Lower leg skin (tissue), 4 donors: ENCODE measurements at places on chromosomes 4 and X. TPM values are rescaled to one million over a fixed set of nuclear protein-coding genes. Genes with fewer than 3 reads are reported as not detected.

The NEUROG2 gene
- total RNA-seq: not detected

The ESX1 gene
- total RNA-seq: not detected

The EREG gene
- total RNA-seq: 36.5 TPM

The DNAAF6 gene
- total RNA-seq: not detected

The TBC1D9 gene
- 5.7 TPM for total RNA-seq

The TRIM2 gene
- total RNA-seq: 17.7 TPM

The DDIT4L gene
- total RNA-seq: 1.3 TPM

The UCP1 gene
- total RNA-seq: not detected

The IGSF1 gene
- not detected for total RNA-seq

The TECRL gene
- not detected for total RNA-seq

The INTU gene
- total RNA-seq: 8.1 TPM

The SH3RF1 gene
- total RNA-seq: 13.0 TPM

The SLC9B1 gene
- total RNA-seq: 0.34 TPM

The HDX gene
- total RNA-seq: 0.42 TPM

The QRFPR gene
- total RNA-seq: not detected

The SATL1 gene
- not detected for total RNA-seq

The AWAT2 gene
- 10.8 TPM for total RNA-seq

The AKAP17A gene
- 67.2 TPM for total RNA-seq

The HPSE gene
- 9.8 TPM for total RNA-seq

The MCTS1 gene
- total RNA-seq: 23.7 TPM

The SHROOM2 gene
- 9.6 TPM for total RNA-seq

The ATP1B4 gene
- not detected for total RNA-seq

The SYP gene
- 0.88 TPM for total RNA-seq

The TLR7 gene
- 0.19 TPM for total RNA-seq

The TXK gene
- total RNA-seq: 3.3 TPM

The SPANXN4 gene
- total RNA-seq: not detected

The OTUD6A gene
- not detected for total RNA-seq

The SSX4B gene
- total RNA-seq: not detected

The ATP7A gene
- 37.6 TPM for total RNA-seq

The CDKL2 gene
- 0.45 TPM for total RNA-seq

The PDE6B gene
- total RNA-seq: not detected

The DMRTC1 gene
- total RNA-seq: not detected

The LIMCH1 gene
- total RNA-seq: 12.1 TPM

The GAGE12H gene
- total RNA-seq: not detected

The MYL5 gene
- 7.4 TPM for total RNA-seq

The UGT2B10 gene
- total RNA-seq: not detected

The HOPX gene
- total RNA-seq: 1,330 TPM

The ARHGAP10 gene
- total RNA-seq: 36.2 TPM

The MID1 gene
- total RNA-seq: 7.2 TPM

The EXOC1 gene
- total RNA-seq: 31.3 TPM

The TLR3 gene
- total RNA-seq: 6.2 TPM

The TCEAL9 gene
- total RNA-seq: 37.7 TPM

The LRBA gene
- total RNA-seq: 76.3 TPM

The MAGEA10 gene
- total RNA-seq: not detected

The TLR2 gene
- 5.1 TPM for total RNA-seq

The CYSLTR1 gene
- 0.91 TPM for total RNA-seq

The TRPC5OS gene
- total RNA-seq: not detected

The TBX22 gene
- not detected for total RNA-seq

The IL15 gene
- total RNA-seq: 0.42 TPM

The CT47B1 gene
- total RNA-seq: not detected

The RBM41 gene
- total RNA-seq: 23.2 TPM

The TLR8 gene
- 0.84 TPM for total RNA-seq

The CFAP99 gene
- total RNA-seq: not detected

The SLC38A5 gene
- total RNA-seq: 34.2 TPM

The NDST3 gene
- total RNA-seq: 0.25 TPM

The SEC31A gene
- total RNA-seq: 166 TPM

The HS6ST2 gene
- not detected for total RNA-seq

The FRG2 gene
- not detected for total RNA-seq

The F8A2 gene
- total RNA-seq: 10.3 TPM
